ENCODE measurements at places on chromosomes 4 and X.

DNA sequence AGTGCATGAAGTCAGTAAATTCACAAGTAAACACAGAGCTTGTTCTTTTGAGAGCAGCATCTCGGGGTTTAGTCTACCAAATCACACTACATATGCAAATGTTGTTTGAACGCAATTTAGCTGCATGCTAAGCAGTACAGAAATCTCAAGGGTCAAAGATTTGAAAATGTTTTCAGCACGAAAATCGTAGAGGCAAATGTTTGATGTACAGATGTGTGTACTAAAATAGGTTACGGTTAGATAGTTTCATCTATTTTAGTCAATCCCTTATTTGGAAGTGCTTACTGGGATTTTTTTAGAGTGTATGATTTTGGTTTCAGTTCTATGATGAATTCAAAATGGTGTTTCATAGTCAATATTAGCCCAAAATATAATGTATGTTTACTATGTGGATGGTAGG, 1928.2 kb upstream of the TENM3 start:
- DNase-seq = no peak

- DNase-seq = peak; percentile 93
These were observed at the start of gene STAP1 for GRCh38 chr4:67558493-67558892. Gene STAP1, plus strand, starts transcription at chr4:67558727. Its CDS starts 83 bp downstream, at chr4:67558810.

- no peak for DNase-seq
These were observed 867.3 kb downstream of the PCDH18 start for GRCh38 chr4:136664988-136665387.

- DNase-seq = no peak
These were observed at the start of gene IL3RA for GRCh38 chrX:1336331-1336943. Gene IL3RA, plus strand, starts transcription at chrX:1336785. Its CDS starts 4,981 bp downstream, at chrX:1341766.

- no peak for DNase-seq
These were observed 7.8 kb downstream of the DIAPH2 start for GRCh38 chrX:96692454-96692853.

DNA sequence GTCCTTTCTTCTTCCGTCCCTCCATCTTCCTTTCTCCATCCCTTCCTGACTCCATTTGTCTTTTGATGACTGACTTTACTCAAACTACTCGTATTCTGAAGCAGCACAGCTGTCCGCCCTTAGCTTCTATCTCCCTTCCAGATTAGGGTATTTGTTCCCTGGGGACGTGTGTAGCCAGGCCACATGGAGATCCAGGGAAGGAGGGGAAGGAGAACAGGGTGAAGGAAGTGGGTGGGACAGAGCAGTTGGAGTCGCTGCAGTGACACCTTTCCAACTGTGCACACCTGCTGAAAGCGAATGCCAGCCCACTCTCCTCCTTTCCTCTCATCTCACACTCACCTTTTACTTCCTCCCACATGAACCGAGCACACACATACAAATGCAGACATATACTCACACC, 323.8 kb downstream of the DCTD start:
- no peak for DNase-seq

DNA sequence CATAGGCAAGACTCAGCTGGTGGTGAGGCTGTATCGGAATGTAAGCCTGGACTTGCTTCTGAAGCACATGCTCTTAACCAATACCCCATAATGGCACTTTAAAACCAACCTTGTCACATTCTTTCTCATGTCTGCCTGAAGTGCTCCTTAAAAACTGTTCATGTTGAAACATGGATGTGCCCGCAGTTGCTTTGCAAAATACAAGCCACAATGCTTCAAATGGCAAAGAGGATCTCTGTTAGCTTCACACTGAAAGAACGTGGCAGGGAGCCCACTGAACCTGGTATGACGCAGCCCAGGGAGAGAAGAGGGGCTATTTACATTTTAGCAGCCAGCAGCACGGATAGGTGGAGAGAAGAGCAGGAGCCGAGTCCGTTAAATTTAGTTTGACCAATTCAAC, 29.3 kb downstream of the SOD3 start:
- DNase-seq = no peak

DNA sequence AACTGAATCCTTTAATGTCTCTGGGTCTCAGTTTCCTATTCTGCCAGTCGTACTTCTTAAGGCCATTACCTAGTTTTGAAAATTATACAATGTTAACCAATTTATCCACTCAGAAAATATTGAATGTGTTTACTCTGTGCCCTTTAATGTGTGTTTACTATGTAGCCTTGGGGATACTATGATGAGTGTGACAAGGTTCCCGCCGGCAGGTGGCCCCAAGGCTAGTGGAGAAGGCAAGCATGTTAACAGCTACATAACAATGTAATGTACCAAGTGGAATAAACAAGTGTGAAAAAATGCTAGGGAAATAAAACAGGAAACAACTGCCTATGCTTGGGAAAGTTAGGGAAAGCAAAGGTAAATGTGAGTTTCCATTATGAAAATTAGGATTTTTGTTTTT, 187.3 kb upstream of the MBNL3 start:
- no peak for DNase-seq

DNA sequence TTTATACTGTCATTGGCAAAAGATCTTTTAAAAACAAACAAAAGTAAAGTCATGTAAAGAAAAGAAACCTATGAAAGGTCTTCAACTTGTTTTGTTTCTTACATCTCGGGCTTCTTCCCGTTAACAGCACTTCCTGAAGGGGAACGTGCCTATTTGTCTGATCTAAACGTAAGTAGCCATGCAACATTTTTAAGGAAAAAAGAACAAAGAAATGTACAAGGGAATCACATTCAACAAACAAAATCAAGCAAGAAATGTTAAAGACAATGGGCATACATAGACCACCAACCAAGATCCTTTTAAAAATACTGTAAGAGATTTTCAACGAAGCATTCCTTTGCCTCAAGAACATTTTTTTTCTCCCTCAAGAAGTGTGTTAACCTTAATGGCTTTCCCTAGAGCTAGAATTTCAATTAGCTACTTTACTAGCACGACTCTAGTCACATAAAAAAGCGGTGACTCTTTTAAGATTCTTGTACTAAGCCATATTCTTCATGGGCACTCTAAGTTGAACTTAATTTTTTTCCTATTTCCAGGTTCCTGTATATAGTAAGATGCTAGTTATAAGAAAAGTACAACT, 112.0 kb upstream of the TTC29 start:
- DNase-seq = no peak

GRCh38 chrX:13506574-13506973, 62.8 kb upstream of the EGFL6 start:
- peak; percentile 81 for DNase-seq

GRCh38 chrX:145405012-145405411, 157.7 kb downstream of the SPANXN1 start:
- DNase-seq = peak; percentile 88

- no peak for DNase-seq
These were observed 50.9 kb upstream of the CPLX1 start for GRCh38 chr4:876780-877179.

GRCh38 chrX:74434336-74434735, 13.0 kb downstream of the SLC16A2 start:
- DNase-seq = no peak

- peak; percentile 44 for DNase-seq
These were observed 277.9 kb downstream of the TRIML1 start for GRCh38 chr4:188417181-188417580.

- no peak for DNase-seq
These were observed 105.1 kb downstream of the FNIP2 start for GRCh38 chr4:158873795-158874401.

All from Karpas-422 (cell line).